HTR-8/SVneo (cell line): ENCODE measurements at places on chromosomes 3 and 15.

- no peak for DNase-seq
Measured at GRCh38 chr3:23390446-23390845, 187.3 kb downstream of the UBE2E2 start.

GRCh38 chr3:126399351-126399735 is 4.6 kb downstream of the CFAP100 start:
- no peak for DNase-seq

DNA sequence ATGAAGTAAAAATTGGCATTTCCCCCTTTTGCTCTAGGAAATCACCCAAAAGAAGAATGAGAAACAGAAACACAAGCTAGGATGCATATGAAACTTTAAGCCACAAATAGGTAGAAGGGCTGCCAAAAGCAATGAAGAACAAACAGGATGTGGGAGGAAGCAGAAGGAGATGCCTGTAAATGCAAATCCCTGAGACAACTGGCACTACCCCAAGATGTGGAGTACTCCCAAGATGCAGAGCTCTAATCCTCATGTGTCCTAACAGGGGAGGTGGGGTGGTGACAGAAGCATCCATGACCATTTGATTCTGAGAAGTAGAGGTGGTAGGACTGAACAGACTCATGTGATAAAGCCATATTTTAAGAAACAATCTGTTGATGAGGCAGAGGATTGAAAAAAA is 31.9 kb upstream of the ZNF280D start:
- DNase-seq: peak; percentile 21

GRCh38 chr3:105561876-105562275 is 195.2 kb downstream of the ALCAM start:
- DNase-seq: no peak

GRCh38 chr15:51060030-51060673 is 34.6 kb downstream of the TNFAIP8L3 start:
- no peak for DNase-seq
